Glutamatergic neuron (in vitro differentiated cells): ENCODE measurements at places on chromosomes 4 and X. TPM values are rescaled to one million over a fixed set of nuclear protein-coding genes. Genes with fewer than 3 reads are reported as not detected.

DNA sequence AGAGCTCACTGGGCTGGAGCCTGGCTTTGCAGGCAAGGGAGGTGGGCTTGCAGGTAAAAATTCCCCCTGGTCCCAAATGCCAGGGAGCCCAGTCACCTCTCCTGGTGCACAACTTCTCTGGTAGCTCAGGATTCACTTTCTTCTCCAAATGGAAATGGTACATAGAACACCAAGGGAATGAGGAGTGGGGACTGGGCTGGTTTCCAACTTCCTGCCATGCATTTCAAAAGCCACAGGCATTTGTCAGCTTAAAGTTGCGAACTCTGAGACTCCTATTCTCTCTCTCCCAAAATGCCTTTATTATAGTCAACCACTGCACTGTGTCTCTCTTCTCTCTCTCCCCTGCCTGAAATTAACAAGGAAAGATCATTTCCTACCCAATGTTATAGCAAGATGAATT is 177.3 kb downstream of the GRIA3 start:
- no peak for DNase-seq

DNA sequence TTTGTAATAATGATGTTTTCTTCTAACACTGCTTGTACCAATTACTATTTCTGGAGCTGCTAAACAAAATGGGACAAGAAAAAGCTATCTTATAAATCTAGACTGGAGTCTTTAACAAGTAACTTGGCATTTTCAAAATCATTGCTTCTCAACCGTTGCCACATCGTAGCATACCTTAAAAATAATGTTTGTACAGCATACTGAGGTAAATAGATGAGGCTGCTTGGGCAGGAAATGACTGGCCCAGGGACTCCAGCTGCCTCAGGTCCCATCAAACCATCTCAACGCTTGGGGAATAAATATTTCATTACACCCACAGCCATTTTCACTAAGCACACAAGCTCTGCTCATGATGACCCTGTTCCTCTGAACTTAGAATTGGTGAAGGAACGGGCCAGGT is 115.1 kb downstream of the SPANXA1 start:
- no peak for DNase-seq

DNA sequence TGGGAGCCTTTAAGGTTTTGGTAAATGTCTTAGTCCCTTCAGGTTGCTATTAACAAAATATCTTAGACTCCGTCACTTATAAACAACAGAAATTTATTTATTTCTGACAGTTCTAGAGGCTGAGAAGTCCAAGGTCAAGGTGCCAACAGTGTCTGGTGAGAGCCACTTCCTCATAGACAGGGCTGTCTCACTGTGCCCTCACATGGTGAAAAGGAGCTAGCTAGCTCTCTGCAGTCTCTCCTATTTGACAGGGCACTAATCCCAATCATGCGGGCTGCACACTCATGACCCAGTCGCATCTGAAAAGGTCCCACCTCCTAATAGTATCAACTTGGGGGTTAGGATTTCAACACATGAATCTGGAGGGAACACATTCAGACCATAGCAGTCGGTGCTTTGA is 63.4 kb upstream of the KLF3 start:
- no peak for DNase-seq

Gene HSPA4L
- total RNA-seq, result 14.7 TPM

- no peak for DNase-seq
Observed at GRCh38 chr4:134756421-134756820, 554.8 kb upstream of the PABPC4L start.

- no peak for DNase-seq
Observed at GRCh38 chrX:42151808-42152207, 228.5 kb upstream of the CASK start.

Gene WNK3
- 19.7 TPM for total RNA-seq

Gene TKTL2
- not detected for total RNA-seq

Gene MAP3K15
- total RNA-seq, result 0.37 TPM

DNA sequence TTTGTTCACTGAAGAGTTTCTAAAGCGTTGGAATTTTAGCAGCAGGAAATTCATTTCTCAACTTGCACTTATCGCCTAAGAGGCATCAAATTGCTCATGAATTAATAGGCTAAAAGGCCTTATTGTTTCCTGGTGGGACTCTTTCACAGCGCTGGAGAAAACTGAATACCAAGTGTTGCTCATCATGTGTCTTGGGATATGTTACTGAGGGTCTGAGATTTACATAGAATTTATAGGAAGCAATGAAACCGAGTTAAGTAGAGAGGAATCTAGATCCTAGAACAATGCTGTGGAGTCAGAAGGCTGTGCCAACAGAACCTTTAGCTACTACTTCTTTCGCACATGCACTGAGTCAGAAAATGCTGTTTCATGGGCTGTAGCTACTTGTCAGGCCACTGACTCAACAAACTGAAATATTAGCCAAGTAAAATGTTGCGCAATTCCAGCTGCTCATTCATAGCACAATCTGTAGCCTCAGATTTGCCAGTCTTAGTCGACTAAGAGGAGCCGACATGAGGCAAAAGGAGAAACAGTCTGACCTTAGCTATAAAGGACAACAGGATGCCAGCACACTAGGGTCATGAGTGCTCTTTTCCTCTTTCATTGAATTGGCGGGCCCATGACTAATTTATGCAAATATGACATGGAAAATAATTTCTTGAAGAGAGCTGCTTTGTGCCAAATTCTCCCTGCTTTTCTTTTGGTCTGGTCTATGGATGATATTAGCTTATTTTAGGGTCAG is 35.9 kb upstream of the CXCL8 start:
- DNase-seq, result no peak

Gene MAOA
- 2.7 TPM for total RNA-seq
